ENCODE measurements at places on chromosomes 6 and 20.

- DNase-seq: no peak
These were observed 40.3 kb downstream of the MYLK4 start for GRCh38 chr6:2710412-2710811.

- DNase-seq: no peak
These were observed 24.8 kb upstream of the ANGPT4 start for GRCh38 chr20:940926-941325.

- no peak for DNase-seq
These were observed 156.3 kb upstream of the EPHA7 start for GRCh38 chr6:93575495-93576267.

- DNase-seq: no peak
These were observed 5.9 kb downstream of the GPX5 start for GRCh38 chr6:28531479-28532128.

DNA sequence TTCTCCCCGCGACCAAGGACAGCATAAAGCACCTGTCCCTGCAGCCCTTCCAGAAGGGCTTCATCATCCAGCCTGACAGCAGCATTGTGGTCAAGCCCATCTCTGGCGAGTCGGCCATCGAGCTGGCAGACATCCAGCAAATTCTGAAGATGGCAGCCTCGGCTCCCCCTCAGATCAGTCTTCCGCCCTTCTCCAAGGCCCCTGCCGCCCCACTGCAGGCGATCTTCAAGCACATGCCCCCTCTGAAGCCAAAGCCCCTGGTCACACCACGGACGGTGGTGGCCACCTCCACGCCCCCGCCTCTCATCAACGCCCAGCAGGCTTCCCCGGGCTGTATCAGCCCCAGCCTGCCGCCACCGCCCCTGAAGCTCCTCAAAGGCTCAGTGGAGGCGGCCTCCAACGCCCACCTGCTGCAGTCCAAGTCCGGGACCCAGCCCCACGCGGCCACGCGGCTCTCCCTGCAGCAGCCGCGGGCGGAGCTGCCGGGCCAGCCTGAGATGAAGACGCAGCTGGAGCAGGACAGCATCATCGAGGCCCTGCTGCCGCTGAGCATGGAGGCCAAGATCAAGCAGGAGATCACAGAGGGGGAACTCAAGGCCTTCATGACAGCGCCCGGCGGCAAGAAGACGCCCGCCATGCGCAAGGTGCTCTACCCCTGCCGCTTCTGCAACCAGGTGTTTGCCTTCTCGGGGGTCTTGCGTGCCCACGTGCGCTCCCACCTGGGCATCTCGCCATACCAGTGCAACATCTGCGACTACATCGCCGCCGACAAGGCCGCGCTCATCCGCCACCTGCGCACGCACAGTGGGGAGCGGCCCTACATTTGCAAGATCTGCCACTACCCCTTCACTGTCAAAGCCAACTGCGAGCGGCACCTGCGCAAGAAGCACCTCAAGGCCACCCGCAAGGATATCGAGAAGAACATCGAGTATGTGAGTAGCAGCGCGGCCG, 83.3 kb downstream of the SSR1 start:
- DNase-seq: no peak

- DNase-seq: no peak
These were observed 7.9 kb downstream of the SDC4 start for GRCh38 chr20:45340236-45340847.

GRCh38 chr6:101705866-101706265, 312.4 kb downstream of the GRIK2 start:
- no peak for DNase-seq

- no peak for DNase-seq
These were observed 68.8 kb upstream of the IYD start for GRCh38 chr6:150299873-150300485.

GRCh38 chr6:105800871-105801270, 285.3 kb upstream of the PRDM1 start:
- no peak for DNase-seq

DNA sequence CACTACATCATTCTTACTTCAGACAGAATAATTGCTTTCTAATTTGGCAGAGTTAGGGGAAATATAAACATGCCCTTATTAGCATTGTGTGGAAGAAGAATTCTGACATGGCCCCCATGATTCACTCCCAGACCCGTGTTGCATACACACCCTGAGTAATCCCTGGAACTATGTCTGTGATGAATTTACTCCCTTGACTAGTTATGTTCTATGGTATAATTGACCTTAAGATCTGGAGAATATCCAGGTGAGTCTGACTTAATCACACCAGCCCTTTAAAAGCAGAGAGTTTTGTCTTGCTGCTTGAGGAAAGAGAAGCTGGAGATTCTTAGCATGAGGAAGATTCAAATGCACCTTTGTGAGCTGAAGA, 262.9 kb downstream of the SOX4 start:
- no peak for DNase-seq

GRCh38 chr6:149387779-149388512, 12.1 kb upstream of the SUMO4 start:
- no peak for DNase-seq

GRCh38 chr20:16930656-16931055, 182.5 kb downstream of the OTOR start:
- DNase-seq: no peak

- DNase-seq: no peak
These were observed 2.9 kb downstream of the KIF25 start for GRCh38 chr6:168000198-168001028.

DNA sequence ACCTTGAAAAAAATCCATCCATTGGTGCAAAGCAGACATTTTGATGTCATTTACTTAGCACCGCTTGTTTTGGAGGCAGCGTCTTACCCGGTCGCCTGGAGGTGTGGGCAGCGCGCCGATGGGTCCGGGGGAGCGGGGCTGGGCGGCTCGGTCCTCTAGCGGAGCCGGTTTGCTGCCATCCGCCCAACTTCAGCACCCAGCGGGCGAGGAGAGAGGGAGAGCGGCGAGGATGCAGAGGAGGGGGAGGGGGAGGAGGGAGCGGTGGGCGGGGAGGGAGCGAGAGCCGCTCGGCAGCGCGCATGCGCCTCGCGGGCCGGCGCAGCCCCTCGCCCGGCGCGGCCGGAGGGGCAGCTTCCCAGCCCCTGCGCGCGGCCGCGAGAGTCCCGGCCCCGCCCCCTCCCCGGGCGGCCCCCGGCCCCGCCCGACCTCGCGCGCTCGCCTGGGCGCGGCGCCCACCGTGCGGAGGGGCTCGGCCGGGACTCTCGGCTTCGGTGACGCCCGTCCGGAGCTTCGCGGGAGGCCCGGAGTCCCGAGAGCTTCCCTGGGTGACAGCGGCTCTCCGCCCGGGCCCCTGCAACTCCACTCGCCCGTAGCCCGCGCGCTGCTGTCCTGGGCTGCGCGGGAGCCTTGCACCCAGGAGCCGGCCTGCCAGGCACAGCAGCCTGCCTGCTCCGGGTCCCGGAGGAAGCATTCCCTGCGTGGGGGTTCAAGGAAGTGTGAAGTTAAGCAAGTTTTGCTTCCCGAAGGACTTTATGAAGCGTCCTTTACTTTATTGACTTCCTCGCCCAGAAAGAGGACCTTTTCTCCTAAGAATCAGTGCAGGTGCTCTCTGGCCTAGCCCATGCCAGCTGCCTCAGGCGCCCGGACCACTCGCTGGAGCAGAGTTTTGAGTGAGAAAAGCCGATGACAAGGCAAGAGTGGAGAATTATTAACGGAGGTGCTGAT, at the start of gene RGS17:
Gene RGS17, minus strand, starts transcription at position 246 of the 945 bp plus-strand sequence. CDS start 87,264 bp downstream, outside the sequence.
- peak; percentile 77 for DNase-seq

DNA sequence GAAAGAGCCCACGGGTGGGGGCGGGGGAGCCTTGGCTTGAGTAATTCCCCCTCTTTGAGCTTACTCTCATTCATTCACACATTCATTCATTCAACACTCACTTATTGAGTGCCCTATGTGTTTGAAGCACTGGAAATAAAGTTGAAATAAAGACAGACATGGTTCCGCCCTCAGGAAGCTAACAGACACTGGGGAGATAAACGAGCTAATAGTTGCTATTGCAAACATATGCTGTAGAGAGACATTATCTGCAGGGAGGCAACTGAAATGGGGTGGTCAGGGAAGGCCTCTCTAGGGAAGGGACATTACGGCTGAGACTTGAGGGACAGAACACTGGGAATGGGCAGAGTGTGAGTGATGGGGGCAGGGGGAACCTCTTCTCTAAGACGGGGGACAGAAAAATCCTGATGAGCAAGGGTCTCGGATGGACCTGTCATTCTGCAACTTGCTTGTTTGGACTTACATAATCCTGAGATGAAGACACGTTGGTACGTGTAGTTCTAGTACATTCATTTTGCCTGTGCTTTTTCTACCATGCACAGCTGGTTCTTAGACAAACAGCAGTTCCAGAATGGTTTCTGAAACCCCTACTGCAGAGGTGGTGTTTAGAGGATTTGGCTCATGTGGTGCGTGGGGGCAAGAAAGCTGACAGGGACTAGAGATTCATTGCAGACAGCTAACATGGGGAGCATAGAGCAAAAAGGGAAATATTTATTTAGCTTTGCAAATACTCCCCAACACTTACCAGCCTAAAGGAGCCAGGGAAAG, 71.1 kb upstream of the BLCAP start:
- DNase-seq: no peak

DNA sequence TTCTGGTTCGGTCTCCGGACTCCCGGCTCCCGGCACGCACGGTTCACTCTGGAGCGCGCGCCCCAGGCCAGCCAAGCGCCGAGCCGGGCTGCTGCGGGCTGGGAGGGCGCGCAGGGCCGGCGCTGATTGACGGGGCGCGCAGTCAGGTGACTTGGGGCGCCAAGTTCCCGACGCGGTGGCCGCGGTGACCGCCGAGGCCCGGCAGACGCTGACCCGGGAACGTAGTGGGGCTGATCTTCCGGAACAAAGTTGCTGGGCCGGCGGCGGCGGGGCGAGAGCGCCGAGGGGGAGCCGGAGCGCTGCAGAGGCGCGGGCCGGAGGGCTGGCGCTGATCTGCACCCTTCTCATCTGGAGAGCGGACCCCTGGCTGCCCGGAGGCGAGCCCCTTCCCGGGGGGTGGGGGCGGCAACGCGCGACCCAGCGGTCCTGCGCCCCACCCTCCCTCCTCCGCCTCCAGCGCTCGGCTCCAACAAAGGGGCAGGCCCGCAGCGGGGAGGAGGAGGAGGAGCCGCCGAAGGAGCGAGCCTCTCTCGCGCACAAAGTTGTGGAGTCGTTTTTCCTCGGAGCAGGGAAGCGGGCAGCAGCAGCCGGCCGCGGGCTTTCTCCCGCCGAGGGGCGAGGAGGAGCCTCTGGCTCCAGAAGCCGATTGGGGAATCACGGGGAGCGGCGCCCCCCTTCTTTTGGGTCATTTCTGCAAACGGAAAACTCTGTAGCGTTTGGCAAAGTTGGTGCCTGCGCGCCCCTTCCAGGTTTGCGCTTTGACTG, at the start of gene UTRN:
Gene UTRN, plus strand, starts transcription at position 553 of the 765 bp plus-strand sequence. CDS start 6,494 bp downstream, outside the sequence.
- DNase-seq: peak; percentile 48

GRCh38 chr6:138544501-138544900, 45.2 kb upstream of the NHSL1 start:
- DNase-seq: no peak

DNA sequence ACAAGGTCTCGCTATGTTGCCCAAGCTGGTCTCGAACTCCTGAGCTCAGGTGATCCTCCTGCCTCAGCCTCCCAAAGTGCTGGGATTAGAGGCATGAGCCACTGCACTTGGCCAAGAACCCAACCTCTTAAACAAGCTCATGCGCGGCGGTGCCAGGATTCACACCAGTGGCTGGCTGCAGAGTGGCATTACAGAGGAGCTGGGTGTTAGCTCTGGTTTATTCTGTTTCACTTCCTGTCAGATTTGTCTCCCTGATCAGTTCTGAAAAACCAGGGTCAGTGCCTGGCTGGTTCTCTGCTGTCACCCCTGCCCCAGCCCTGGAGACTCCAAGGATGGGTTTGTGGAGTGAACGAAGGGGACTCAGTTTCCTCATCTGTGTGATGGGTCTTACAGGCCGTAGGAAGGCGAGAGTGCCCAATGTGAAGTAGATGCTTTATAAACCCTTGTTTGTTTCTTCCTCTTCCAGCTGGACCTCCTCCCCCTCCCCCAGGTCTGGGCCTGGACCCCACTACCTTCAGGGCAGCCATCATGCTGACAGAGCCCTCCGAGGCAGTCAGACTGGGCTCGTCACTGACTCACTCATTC, 63.4 kb downstream of the UBE2V1 start:
- no peak for DNase-seq

- no peak for DNase-seq
These were observed 9.4 kb upstream of the PYGB start for GRCh38 chr20:25238319-25239037.

DNA sequence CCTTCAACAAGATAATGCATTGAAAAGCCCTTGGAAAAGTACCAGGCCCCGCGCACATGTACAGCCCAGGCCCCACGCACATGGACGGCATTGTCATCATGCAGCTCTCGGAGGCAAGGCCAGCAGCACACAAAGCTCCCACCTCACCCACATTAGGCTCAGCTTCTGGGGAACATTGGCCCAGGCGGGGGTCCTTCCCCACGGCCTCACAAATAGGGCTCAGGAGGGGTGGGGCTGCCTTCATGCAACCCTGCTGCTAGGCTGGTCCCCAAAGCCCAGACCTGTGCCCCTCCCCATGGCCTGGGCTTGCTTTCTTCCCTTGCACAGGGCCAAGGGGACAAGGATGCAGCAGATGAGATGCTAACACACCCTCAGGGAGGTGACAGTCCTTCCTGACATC, 26.7 kb downstream of the NPEPL1 start:
- DNase-seq: no peak

GRCh38 chr6:6007366-6008088, 802 bp upstream of the NRN1 start:
- DNase-seq: no peak

GRCh38 chr6:129852257-129852858, 8.8 kb downstream of the TMEM244 start:
- no peak for DNase-seq

DNA sequence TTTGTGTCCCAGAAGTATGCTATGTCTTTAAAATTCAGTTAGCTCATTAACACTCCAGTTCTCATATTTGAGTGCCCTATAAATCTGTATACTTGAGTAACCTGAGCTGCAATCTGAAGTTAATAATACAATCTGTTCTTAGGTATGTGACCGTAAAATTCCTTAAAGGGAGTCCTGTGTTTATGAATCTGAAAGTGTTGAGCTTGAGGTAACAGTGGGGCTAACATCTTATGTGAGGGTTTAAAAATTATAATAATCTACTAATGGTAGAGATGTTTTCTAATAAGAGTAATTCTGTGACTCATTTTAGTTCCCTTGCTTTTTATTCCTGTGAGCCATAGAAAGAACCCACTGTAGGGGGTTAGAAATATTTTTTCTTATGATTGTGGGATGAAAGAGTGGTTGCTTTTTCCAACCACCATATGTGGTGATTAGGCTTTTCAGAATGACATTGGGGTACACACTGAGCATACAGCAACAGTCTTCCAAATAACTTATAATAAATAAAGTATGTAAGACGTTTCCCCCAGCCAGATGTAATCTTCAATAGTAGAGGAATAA, 121.2 kb downstream of the BCKDHB start:
- no peak for DNase-seq

GRCh38 chr6:18100296-18100695, 22.2 kb downstream of the NHLRC1 start:
- no peak for DNase-seq

- peak; percentile 13 for DNase-seq
These were observed 11.9 kb downstream of the OR12D1 start for GRCh38 chr6:29426654-29427053.

GRCh38 chr6:145087034-145087433, 648.3 kb downstream of the EPM2A start:
- no peak for DNase-seq

GRCh38 chr6:3732345-3733141, 19.0 kb downstream of the PXDC1 start:
- peak; percentile 81 for DNase-seq

- no peak for DNase-seq
These were observed 6.2 kb downstream of the LSM14B start for GRCh38 chr20:62128502-62128901.

GRCh38 chr20:35243317-35243716, 16.8 kb downstream of the MMP24 start:
- no peak for DNase-seq

Measured in HTR-8/SVneo (cell line).